ENCODE measurements at places on chromosomes 12 and 14. TPM values are rescaled to one million over a fixed set of nuclear protein-coding genes. Genes with fewer than 3 reads are reported as not detected.

DNA sequence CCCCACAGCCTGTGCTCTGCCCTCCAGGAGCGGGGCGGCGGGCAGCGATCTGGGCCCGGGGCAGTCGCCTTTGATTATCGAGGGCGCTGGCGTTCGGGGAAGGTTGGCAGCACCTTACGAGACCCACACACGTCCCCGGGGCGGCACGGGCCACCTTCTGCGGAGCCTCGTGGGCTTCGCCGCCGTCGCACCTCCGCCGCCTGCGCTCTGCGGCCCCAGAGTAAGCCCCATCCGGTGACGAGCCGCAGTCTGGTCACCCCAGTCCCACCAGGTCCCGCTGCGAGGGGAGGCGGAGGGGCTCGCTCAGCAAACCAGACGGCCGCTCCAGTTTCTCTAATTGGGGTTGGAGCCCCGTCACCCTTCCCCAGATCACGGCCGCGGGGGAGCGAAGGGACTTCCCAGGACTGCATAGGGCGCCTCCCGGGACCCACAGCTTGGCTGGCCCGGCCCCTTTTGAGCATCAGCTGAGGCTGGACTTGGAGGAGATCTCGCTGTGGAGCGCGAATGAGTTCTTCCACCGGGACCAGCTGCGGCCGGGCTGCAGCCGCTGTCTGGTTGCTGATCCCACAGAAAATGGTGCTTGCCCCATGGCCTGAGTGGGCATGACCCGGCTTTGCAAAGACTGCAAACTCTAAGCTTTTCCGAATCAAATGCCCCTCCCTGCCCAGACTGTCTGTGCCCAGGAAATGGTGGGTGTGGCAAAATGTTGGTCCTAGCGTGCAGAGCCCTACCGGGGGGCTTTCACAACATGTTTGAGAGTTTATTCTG, 560 bp downstream of the LGALS3 start:
- DNase-seq: peak; percentile 88

NPAS3 gene
- 4.6 TPM for total RNA-seq

ZCCHC8 gene
- 16.8 TPM for total RNA-seq

- DNase-seq: no peak
These were observed 1.8 kb downstream of the PARP11 start for GRCh38 chr12:3871356-3871755.

GRCh38 chr14:50366115-50366514, 30.6 kb downstream of the CDKL1 start:
- DNase-seq: no peak

GRCh38 chr14:99035268-99035667, 236.7 kb downstream of the BCL11B start:
- peak; percentile 74 for DNase-seq

CYP46A1 gene
- total RNA-seq: 0.36 TPM

DNA sequence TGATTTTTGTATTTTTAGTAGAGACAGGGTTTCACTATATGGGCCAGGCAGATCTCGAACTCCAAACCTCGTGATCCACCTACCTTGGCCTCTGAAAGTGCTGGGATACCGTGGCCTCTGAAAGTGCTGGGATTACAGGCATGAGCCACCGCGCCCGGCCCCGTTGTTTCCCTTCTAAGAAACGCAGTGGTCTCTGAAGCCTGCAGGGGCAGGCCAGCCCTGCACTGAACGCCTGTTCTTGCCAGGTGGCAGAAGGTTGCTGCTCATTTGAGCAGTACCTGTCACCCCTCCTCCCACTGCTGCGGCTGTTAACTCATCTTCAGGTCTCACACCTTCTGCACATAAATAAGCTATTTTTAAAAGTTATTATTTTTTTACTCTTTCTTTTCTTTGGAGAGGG, 24.3 kb downstream of the GPRC5A start:
- no peak for DNase-seq

GRCh38 chr12:115623764-115624334, 653.6 kb downstream of the MED13L start:
- no peak for DNase-seq

DNA sequence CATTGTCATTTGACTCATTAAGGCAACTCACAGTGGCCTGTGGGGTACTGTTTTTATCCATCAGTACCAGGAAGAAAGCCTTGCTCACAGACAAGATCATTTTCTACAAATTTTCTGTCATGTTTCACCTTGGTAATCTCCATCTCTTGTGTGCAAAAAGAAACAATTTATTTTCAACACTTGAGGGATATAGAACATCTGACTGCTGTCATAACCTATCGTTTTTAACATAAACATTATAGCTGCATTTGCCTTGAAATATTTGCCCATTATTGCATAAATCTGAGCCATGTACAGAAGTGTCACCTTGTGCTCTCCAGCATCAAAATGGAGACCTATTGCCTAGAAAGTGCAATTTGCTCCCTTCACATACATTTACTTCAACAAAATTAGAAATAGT, 300.8 kb downstream of the NPAS3 start:
- no peak for DNase-seq

- DNase-seq: no peak
These were observed 44.0 kb upstream of the ISM2 start for GRCh38 chr14:77542421-77543239.

DNA sequence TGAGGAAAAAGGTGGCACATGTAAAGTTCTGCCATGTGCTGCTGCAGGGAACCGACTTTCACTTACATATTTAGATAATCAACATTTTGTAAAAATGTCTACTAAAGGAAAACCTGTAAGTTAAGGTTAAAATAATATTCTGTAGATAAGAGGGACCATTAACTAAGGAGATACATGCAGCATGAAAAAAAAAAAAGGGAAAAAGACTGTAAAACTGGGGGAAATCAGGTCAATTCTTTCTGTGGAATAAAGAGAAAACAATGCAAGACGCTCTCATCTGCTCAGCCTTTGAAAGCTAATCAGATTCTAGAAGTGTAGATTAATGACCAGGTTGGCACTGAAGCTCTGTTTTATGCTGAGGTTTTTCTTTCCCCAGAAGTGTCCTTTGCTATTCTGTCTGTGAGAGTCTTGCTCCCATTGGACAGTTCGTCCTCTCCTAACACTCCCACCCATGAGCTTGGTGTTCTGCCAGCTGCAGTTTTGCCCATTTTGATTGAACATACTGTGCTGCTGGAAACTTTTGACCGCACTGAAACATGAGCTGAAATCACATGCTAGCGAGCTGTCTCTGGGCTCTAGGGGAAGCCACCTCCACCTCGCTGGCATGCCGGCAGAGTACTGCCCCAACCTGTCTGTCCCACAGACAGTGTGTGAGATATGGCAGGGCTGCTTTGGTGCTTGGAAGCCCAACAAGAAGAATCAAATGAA, 39.7 kb downstream of the PPTC7 start:
- DNase-seq: peak; percentile 98

DNA sequence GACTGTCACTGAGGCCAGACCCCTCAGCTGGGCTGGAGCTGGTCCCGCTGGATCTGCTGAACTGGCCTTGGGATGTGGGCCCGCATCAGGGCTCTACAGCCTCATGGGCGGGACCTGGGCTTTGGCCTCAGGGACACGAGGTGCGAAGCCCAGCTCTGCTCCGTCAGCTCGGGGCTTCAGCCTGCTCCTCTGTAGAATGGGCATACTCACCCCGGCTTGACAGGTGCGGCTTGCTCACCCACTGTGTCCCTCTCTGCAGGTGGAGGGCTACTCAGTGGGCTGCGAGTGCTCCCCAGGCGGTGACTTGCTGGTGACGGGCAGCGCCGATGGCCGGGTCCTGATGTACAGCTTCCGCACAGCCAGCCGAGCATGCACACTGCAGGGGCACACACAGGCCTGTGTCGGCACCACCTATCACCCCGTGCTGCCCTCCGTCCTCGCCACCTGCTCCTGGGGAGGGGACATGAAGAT, 57.6 kb downstream of the BEGAIN start:
- peak; percentile 56 for DNase-seq

GRCh38 chr12:108578813-108579212, 16.4 kb downstream of the ISCU start:
- no peak for DNase-seq

DNA sequence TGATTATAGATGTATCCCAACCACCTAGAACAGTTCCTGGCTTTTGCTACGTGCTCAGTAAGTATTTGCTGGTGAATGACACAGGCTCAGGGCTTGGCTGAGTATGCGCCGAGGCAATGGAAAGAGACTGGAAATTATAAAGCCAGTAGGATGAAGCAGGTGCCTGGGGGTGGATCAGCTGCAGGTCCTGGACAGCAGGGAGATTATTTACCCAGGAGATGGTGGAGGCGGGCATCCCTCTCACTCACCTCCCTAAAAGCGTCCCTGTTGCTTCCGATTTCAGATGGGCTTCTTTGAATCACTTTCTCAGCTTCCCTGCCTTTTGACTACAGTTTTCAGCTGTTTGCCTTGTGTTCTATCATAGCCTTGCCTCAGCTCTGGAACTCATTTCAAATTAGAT, 6.4 kb downstream of the SLC6A13 start:
- DNase-seq: no peak

DNA sequence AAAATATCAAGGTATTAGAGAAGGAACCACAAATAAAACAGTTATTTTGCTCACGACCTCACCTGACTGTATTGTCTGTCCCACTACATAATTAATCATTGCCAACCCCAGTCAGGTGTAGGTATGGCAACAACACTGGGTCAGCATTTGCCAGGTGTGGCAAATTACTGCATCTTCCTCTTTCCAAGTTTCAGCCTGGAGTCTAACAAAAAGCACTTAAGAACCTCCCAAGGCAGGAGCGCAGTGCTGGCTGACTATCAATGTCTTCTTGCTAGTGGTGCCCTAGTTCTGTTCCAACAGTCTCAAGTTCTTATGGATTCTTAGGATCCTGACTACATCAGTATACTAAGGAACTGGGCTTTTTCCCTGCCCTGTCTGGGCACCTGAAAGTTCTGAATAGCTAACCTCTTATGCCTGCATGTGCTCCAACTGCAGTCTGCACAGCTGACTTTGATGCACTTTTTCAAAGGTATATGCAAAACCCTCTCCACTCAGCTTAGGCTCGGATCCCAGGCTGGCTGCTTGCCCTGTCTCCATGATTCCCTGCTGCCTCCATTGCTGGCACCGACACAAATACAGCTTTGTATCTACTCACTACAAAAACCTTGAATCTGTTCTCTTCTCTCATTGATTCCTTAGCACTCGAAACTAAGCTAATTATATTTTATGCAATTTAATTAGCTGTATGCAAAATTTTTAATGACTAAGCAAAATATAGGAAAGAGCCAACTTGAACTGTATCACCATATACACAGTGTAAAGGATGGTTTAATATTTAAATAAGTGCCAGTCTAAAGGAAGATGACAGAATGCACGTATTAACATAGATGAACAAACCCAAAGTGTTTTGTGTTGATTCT, 113.3 kb downstream of the PRKD1 start:
- DNase-seq: peak; percentile 80

SYCP3 gene
- total RNA-seq: not detected

DNA sequence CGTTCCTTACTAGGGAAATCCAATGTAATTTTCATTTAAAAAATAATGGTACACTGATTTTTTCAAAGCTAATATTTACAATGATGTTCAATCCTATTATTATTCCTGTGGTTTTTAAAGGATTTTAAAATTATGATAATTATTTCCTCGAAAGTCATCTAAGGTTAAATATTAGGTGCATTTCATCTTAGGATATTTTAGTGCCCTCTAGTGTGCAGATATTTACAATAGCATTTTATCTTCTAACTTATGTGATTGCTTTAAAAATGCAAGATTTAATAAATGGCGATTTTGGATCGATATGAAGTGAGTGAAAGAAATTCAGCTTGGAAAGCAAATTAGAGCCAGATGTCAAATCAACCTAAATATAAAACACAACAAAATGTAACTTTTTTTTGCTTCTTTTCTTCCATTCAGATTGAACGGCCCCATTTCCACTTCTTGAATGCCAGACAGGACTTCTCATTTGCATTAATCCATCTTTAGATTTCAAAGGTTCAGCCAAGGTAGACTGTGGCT, 293.5 kb downstream of the SLC6A15 start:
- DNase-seq: no peak

GRCh38 chr12:88781909-88782308, 201.6 kb upstream of the KITLG start:
- no peak for DNase-seq

GRCh38 chr14:69594846-69595245, 16.6 kb upstream of the SUSD6 start:
- no peak for DNase-seq

MANSC4 gene
- not detected for total RNA-seq

DNA sequence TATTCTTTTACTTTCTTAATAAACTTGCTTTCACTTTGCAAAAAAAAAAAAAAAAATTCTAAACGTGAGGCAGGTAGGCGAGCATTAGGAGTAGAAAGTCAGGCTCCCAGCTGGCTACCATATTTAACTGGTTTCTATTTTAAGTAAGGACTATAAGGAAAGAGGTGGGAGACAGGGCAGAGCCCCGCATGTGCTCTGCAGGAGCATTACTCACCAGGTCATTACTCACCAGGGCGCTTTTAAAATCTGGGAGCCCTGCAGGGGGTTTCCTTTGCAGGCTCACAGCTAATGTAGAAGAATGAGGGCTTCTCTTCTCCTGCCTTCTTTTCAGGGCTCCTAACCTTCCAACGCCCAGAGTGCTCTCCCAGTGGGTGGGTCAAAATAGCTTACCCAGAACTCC, 14.0 kb upstream of the DPF3 start:
- DNase-seq: no peak

DNA sequence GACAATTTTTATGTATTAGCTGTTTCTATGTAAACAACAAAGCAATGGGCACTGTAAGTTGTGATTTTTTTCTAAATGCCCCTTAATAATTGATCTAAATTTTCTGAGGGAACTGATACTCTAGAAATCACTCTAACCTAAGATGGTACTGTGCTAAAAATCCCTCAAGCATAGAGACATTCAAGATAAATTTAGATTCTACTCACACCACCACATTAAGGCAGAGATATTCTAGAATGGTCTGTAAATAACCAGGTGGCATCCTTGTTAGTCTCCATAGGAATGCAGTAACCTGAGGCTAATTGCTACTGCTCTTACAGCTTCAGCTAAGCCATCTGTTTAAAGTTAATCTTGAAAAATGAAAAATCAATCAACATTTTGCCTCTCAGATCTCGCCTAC, 87.3 kb downstream of the SLC41A2 start:
- no peak for DNase-seq

ENDOU gene
- total RNA-seq: 0.49 TPM

- no peak for DNase-seq
These were observed 15.3 kb downstream of the VPS37B start for GRCh38 chr12:122880668-122881067.

DNA sequence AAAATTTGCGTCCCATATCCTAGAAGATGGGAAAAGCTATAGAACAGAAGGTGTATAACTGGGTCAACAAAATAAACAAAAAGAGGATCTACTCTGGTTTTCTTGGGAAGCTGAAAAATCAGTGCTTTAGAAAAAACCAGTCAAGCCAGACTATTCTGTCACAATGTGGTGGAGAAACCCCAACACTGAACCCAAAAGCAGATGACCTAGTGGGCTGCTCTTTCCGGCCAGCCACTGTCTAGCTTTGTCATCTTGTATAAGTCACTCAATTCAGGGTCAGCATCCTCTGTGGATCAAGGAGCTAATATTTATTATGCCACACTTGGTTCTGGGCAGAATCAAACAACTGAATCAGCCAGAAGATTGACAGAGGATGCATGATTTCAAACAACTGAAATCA, 26.6 kb upstream of the TMCC3 start:
- DNase-seq: no peak

- peak; percentile 82 for DNase-seq
These were observed 725 bp downstream of the CHPT1 start for GRCh38 chr12:101697930-101698799.
